Activated CD4-positive, alpha-beta T cell treated with anti-CD3 and anti-CD28 coated beads for 36 hours (primary cell): ENCODE measurements at places on chromosomes 16 and 17. TPM values are rescaled to one million over a fixed set of nuclear protein-coding genes. Genes with fewer than 3 reads are reported as not detected.

The TSPAN10 gene
- 0.34 TPM for total RNA-seq

GRCh38 chr16:1150511-1150982 is 2.4 kb upstream of the CACNA1H start:
- DNase-seq: peak; percentile 56
- no peak overlapping the region for H3K27ac ChIP-seq
- H3K4me3 ChIP-seq: peak overlapping the region; percentile 18
- H3K36me3 ChIP-seq: no peaks in the 10 kb centered on the region

DNA sequence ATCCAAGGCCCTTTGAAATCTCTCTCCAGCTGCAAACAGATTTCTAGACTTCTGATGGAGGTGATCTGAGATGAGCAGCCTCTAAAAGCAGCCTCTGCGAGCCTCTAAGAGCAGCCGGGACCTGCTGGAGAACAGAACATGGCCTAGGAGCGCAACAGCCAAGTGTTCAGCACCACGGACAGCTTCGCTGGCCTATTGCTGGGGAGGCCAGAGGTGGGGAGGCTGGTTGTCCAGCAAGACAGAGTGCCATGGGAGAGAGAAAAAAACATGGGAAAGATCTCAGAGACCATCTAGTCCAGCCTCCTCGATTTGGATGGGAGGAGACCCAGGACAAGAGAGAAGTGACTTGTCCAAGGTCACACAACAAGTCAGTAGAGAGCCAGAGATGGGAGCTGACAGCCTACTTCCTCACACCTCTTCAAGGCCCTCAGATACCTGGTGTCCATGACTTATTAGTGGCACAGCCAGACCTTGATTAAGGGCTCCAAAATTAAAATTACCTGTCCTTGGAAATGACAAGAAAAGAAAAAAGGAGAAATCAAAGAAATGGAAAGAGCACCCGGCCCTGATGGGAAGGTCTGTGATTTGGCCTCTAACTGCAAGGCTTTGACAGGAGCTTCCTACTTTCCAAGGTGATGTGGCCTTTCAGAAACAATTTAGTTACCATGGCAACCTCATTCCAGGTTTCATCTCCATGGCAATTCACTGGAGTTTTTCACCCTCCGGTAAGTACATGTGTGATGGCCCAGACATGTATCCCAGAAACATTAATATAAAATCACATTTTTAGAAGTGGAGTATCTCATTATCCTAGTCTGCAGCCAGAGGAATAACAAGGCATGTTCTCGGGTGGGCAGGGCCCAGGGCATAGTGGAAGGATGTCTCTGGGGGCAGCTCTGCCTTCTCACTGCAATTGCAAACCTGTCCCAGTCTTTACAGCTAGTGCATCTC is 14.5 kb downstream of the RPRML start:
- H3K27me3 ChIP-seq: peaks cover 6% of the 10 kb centered on the region
- peak; percentile 31 for DNase-seq
- H3K4me3 ChIP-seq: no peak overlapping the region
- peaks cover 4% of the 10 kb centered on the region for H3K4me1 ChIP-seq

- H3K4me3 ChIP-seq: no peak overlapping the region
- H3K27ac ChIP-seq: no peak overlapping the region
- H3K27me3 ChIP-seq: peaks cover 9% of the 10 kb centered on the region
- DNase-seq: peak; percentile 66
- no peaks in the 10 kb centered on the region for H3K4me1 ChIP-seq
Observed at GRCh38 chr17:10295728-10296343, 77.0 kb downstream of the MYH13 start.

- H3K27ac ChIP-seq: no peak overlapping the region
- H3K4me3 ChIP-seq: no peak overlapping the region
Observed at GRCh38 chr17:41909088-41909487, 9.7 kb downstream of the ACLY start.

DNA sequence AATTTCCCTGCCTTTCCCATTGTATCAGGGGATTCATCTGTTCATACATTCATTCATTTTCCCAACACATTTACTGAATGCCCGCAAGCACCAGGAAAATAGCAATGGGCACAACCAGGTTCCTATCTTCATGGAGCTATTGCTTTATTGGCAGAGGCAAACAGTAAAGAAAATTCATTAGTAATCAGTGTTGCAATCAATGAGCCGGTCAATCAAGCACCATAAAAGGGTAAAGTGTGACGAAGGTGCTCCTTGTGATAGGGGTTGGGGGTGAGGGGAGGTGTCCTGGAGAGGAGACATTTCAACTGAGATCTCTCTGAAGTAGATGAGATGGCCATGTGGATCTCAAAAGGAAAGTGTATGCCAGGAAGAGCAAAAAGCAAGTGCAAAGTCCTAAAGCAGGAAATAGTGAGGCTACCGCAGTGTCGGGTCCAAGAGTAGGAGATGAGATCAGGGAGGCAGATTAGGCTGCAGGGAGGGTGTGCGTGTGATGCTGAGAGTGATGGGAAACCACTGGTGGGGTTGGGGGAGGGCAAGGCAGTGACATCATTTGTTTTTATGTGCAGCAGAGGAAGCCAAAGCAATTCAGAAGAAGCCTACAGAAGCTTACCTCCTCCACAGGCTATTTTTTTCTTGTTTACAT is 28.4 kb downstream of the CDH13 start:
- DNase-seq: peak; percentile 87
- H3K36me3 ChIP-seq: no peaks in the 10 kb centered on the region
- peak overlapping the region; percentile 81 for H3K27ac ChIP-seq
- H3K4me3 ChIP-seq: peak overlapping the region; percentile 17
- peaks cover 90% of the 10 kb centered on the region for H3K4me1 ChIP-seq

The IGF2BP1 gene
- 0.43 TPM for total RNA-seq

GRCh38 chr17:45225051-45225700 is 3.5 kb downstream of the FMNL1 start:
- H3K4me1 ChIP-seq: peaks cover 52% of the 10 kb centered on the region
- DNase-seq: peak; percentile 76
- H3K27me3 ChIP-seq: no peaks in the 10 kb centered on the region
- peak overlapping the region; percentile 94 for H3K4me3 ChIP-seq
- H3K36me3 ChIP-seq: peaks cover 34% of the 10 kb centered on the region

DNA sequence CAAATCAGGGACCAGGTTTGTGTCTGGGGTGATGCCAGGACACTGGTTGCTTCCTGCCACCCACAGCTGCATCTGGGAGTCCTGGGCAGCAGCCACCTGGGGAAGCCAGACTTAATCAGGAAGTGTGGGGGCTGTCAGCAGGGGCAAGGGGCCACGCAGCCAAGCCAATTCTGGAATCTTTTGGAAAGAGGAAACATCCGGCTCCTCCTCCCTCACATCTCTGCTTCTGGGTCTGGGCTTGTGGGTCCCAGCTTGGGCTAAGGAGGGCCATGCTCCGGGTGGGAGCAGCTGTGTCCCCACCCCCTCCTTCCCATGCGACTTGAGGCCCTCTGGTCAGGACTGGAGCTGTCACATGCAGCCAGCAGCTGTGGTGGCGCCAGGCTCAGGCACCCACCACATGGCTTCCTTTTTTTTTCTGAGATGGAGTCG is 37.0 kb upstream of the CCDC182 start:
- DNase-seq: no peak
- no peak overlapping the region for H3K4me3 ChIP-seq
- H3K27me3 ChIP-seq: peaks cover 12% of the 10 kb centered on the region
- no peak overlapping the region for H3K27ac ChIP-seq

DNA sequence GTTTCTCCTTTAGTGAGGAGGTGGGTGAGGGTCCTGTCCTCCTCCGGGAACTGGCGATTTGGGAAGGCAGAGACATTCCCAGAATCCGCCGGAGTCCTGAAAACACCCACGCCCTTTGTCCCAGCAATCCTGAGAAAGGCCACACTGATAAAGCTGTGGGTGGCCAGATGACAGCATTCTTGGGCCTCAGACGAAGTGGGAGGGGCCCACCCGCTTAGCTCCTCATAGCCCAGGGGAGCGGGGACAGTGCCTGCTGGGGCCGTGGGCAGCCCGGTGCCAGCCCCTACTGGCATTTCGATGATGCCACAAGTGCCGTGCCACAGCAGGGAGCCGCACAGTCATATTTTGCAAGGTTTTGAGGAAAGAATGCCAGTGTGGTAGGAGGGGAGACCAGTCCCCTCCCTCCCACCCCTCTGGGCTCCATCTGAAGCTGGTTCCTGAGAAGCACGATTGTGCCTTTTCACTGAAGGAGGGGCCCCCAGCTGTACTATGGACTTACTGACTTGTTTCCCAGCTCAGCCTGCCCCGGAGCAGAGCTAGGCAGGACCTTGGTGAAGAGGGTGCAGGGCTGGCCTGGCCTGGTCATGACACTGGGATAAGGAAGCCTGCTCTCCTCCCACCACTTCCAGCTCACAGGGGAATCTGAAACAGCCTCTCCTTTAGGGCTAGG is 20.9 kb upstream of the MPRIP start:
- DNase-seq: no peak
- no peaks in the 10 kb centered on the region for H3K36me3 ChIP-seq
- H3K4me1 ChIP-seq: peaks cover 15% of the 10 kb centered on the region
- no peak overlapping the region for H3K4me3 ChIP-seq
- H3K27ac ChIP-seq: no peak overlapping the region

The BCO1 gene
- total RNA-seq: not detected

The SOST gene
- not detected for total RNA-seq

- no peak overlapping the region for H3K27ac ChIP-seq
- H3K4me3 ChIP-seq: no peak overlapping the region
- H3K36me3 ChIP-seq: no peaks in the 10 kb centered on the region
- no peak for DNase-seq
- H3K27me3 ChIP-seq: peaks cover 31% of the 10 kb centered on the region
Observed at GRCh38 chr16:26606381-26607150, 460.2 kb upstream of the C16orf82 start.

- H3K27ac ChIP-seq: no peak overlapping the region
- peak; percentile 56 for DNase-seq
- H3K36me3 ChIP-seq: peaks cover 7% of the 10 kb centered on the region
- peaks cover 42% of the 10 kb centered on the region for H3K4me1 ChIP-seq
- H3K27me3 ChIP-seq: peaks cover 2% of the 10 kb centered on the region
Observed at GRCh38 chr16:23833960-23834685, 1.7 kb upstream of the PRKCB start.

DNA sequence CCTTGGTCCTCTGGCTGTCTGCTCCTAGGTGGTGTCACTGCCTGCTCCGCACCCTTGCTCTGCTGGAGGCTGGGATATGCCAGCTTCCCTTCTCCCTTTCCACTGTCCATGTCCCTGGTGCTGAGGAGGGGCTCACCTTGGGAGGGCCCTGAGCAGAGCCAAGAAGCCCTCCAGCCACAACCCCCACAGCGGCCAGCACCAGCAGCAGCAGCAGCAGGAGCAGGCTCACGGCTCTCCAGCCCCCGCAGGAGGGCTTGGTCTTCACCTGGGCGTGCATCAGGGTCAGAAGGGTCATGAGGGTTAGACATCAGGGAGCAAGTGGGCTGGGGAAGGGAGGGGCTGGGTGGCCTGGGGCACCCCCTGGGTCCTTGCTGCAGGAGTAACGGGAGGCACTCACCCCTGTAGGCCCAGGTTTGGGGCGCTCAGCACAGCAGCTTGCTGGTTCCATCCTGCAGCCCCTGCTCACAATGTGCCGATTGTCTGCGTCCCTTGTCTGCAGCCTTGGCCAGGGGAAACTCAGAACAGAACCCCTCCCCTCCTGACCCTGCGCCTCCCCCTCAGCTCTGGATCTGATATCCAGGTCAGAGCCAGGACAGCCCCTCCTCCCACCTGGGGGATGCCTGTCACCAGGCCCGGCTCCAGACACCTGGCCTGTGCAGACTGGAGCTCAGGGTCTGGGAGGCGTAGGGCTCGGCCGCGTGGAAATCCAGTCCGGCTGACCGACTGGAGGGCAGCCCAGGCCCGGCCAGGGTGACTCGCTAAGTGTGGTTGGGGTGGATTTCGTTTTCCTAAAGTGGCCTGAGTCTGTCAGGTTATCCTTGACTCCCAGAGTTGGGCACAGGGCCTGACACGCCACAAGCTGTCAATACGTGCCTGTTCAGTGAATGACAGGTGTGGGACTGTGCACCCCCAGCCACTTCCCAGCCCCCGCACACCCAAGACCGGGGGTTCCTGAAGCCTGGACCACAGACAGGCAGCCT is at the start of gene BRICD5:
Gene BRICD5 (minus strand): TSS at position 478 of the 980 bp plus-strand sequence. CDS start 30 bp downstream, at position 448.
- DNase-seq: no peak
- no peaks in the 10 kb centered on the region for H3K27me3 ChIP-seq
